ENCODE measurements at places on chromosomes 7 and 10. TPM values are rescaled to one million over a fixed set of nuclear protein-coding genes. Genes with fewer than 3 reads are reported as not detected.

DNA sequence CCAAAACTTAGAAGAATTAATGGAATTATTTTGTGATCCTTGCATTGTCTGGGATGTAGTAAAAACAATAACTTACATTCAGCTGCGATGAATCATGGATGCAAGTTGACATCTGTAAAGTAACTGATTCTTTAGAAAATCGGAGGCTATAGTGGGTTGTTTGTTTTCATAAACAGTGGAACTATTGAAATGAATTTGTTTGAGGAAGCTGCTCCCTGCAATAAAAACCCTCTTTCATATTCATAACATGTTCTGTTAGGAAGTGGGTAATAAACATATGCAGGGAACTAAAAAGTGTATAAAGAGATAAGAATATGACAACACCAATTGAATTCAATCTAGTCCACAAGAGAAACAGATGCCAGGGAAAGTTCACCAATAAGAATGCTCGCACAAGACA is 53.6 kb downstream of the AGMO start:
- no peak for DNase-seq

- no peak for DNase-seq
Measured at GRCh38 chr7:6453734-6454133, 6.0 kb upstream of the DAGLB start.

Gene GHRHR
- polyA plus RNA-seq = 0.14 TPM

Gene SPDYE2
- polyA plus RNA-seq = 5.6 TPM

- DNase-seq = no peak
Measured at GRCh38 chr7:46369933-46370654, 449.0 kb upstream of the IGFBP3 start.

DNA sequence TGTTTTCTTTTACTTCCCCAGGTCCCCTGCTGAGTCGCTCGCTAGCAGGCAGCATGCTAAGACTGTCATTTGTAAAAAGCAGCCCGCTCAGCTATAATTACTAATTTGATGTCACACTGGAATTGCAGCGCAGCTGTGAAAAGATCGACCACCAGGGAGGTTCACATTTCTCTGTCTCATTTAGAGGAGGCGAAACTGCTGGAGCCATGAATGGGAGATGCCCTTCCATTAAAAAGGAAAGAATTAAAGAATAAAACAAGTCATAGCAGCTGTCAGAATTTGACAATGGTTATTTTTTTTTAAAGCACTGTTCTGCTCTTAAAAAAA is 153.5 kb downstream of the PIP4K2A start:
- DNase-seq = no peak

DNA sequence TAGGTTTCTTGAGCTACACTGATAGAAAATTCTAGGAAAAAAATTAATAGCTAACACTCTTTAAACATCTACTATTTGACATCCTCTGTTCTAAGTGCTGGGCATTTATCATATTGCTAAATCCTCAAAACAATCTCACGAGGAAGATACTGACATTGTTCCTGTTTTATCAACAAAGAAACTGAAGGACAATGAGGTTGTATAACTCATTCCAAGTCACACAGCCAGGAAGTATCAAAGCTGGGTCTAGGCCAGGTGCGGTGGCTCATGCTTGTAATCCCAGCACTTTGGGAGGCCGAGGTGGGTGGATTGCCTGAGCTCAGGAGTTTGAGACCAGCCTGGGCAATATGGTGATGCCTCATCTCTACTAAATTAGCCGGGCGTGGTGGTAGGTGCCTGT is 51.6 kb upstream of the IL6 start:
- no peak for DNase-seq

Gene SLC16A9
- 43.5 TPM for polyA plus RNA-seq

DNA sequence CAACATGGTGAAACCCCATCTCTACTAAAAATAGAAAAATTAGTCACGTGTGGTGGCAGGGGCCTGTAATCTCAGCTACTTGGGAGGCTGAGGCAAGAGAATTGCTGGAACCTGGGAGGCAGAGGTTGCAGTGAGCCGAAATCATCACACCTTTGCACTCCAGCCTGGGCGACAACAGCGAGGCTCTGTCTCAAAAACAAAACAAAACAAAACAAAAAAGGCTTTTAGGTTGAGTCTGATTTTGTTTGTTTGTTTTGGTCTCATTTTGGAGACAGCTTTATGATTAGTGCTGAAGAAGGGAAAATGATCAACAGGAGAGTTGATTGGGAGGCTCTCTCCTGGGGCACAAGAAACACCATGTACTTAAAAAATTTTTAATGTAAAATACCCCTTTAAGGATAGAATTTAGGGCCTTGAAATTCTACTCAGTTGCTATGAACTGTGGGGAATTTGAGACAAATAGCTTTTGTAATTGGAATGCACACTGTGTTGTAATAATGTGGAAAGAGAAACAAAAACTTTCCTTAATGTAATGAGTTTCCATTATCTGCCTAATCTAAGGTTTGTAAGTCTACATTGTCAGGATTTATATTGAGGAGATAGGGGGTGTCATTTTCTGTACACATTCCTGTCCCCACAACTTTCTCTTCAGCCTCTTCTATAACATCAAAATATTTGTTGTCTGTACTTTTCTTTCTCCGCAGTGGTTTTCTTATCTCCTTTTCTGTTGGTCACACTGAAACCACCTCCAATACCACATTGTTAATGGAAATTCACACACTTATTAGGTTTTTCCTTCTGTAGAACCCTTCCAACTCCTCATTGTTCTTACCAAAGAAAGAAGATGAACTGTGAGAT is 41.3 kb downstream of the ARID5B start:
- no peak for DNase-seq

GRCh38 chr10:100999742-101000126 is at the start of gene LZTS2:
TSS of gene LZTS2 (plus strand) at chr10:100999808. CDS start at chr10:101002539, 2,731 bp downstream.
- DNase-seq = no peak

Gene ENTPD7
- 20.8 TPM for polyA plus RNA-seq

- DNase-seq = no peak
Measured at GRCh38 chr10:34166354-34166753, 648.7 kb downstream of the PARD3 start.

DNA sequence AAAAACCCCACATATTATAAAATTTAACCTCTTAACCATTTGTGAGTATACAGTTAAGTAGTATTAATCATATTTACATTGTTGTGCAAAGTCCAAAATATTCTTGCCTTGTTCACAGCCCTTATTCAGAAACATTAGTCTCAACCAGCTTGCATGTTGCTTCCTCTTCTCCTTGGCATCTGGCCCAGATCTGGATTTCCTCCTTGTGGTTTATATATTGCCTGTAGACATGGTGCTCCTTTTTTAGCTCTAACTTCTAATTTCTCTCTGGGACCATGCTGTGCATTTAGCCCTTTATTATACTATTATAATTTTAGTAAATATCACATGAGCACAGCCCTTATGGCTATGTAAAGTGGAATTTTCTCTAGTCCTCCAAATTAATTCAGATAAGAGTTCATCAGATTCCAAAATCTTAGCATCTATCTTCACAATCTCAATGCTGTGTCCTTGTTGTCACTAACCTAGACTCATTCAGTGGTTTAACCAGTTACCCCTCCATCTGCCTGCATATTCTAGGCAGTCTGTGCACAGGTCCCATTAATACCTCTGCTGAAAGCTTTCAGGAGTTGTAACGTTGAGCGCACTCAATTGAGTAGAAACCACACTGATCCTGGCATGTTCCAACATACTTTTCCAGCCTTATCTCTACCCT is 7.9 kb downstream of the CPED1 start:
- no peak for DNase-seq

DNA sequence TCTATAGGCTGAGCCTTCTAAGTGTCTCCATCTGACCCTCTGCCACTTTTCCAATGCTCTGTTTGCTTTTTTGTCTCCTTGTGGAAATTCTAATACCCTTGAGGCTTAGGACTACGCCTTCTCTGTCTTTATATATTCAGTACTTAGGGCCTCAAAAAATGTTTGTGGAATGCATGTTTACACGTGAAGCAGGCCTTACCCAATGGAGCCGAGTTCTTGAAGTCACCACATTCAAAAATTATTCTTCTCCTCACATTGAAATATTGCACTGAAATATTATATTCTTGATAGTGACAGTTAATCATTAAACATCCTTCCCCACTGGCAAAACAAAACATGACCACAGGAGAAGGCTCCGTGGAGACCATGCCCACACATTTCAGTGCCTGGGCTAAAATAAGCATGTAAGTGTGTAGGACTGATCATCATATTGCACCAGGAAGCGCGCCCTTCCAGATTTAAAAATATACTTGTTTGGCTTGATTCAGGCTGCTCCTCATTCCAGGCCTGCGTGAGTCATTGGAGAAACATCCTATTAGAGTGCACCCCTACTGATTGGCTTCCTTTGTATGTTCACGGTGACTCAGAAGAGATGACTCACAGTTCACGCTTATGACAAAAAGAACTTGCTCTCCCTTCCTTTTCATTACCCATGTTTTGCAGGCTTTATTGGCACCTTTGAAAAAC is 307.4 kb upstream of the AOAH start:
- peak; percentile 32 for DNase-seq

Gene NRCAM
- 20.0 TPM for polyA plus RNA-seq

DNA sequence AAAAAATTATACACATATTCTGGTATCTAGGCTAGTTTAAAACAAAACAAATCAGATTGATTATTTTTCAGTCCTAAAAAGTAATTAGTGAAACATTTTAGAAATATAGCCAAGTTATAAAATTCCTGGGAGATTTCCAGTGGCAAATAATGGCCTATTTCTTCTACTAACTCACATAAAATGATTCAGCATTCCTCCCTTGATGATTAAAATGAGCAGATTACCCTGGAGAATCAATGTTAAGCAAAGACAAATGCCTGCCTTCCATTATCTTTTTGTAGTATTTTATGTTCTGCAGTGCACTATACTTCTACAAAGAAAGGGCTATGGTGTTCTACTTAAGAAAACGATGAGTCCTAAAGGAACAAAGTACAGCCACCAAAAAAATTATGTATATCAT is 53.6 kb downstream of the PARD3 start:
- DNase-seq = no peak

DNA sequence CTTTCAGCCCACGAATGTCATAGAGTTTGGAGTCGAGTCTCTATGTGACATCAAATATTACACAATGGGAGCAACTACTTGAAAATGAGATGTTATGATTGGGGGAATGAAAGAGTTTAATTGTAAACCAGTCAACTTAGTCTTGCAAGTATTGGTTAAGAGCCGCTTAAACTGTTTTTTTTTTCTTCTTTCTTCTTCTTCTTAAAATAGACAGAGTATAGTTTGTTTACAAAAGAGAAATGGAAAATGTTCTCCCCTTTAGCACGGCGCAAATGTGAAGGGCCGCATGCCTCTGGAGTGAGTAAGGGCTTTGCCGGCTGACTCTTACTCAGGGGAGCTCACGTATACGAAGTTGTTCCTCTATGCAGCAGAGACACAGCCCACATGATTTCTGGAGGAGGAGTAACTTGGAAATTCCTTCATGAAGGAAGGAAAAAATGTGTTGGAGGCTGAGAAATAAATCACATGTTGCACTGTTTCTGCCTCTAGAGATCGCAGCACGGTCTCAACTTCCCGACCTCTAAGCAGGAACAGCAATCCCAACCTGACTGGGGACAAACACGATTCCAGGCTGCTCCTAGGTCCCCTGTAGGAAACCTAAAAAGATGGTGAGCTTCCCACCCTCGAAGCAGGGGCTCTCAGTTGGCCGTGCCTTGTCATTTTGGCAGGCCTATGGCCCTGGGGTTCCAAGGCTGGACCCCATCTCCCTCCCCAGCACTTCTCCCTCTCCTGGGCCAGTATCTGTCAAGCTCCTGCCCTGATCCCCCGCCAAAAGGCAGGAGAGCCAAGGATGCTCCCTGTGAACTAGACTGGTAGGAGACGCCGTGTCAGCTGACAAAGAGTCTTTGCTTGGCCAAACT is 44.8 kb downstream of the MYOF start:
- DNase-seq = peak; percentile 88

GRCh38 chr7:2140216-2141020 is 92.3 kb downstream of the MAD1L1 start:
- DNase-seq = no peak

Gene PCLO
- polyA plus RNA-seq = 10.0 TPM

GRCh38 chr10:74925708-74926107 is 99.3 kb downstream of the KAT6B start:
- no peak for DNase-seq

GRCh38 chr10:89466599-89467035 is 52.2 kb downstream of the IFIT5 start:
- no peak for DNase-seq

DNA sequence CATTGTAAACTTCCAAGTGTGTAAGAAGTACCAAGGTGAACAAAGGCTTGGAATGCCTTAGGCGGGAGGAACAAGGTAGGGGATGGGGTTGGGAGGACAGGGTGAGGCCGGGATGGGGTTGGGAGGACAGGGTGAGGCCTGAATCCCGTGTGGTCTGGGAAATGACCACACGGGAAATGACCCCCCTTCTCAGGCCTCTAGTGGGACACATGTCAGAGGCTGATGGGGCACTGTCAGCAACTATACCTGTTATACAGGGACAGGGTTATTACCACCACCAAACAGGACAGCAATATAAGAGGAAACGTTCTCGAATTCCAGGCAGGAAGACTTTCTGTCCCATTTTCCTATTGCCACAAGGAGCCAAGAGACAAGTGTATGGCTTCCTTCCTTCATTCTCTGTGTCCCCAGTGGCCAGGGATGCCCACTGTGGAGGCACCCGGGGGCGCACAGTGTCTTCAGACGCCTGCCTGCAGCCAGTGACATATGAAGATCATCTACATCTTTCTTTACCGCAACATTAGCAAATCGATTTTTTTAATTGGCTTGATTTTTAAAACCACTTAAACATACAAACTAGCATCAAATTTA is 1.3 kb downstream of the MKI67 start:
- DNase-seq = no peak

Gene MMP21
- 0.51 TPM for polyA plus RNA-seq

DNA sequence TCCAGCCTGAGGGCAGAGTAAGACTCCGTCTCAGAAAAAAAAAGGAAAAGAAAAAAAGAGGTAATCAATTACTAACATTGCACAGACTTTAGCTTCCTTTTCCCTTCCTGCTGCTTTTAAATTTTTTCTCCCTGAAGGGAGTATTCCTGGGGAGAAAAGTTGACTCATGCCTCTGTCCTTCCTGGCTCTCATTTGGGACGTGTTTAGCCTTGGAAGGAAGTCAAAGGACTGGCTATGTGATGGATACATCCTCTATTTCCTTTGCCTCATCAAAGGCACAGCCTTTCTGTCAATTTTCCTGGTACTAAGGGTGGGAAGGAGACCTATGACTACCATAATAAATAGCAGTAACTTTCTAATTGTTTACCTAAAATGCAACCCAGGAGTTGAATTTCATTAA is 77.6 kb downstream of the ITGA8 start:
- DNase-seq = no peak

Gene RNF32
- 2.9 TPM for polyA plus RNA-seq

GRCh38 chr10:107473225-107473624 is 308.7 kb upstream of the SORCS1 start:
- no peak for DNase-seq

GRCh38 chr7:111730476-111731300 is 168.4 kb upstream of the IMMP2L start:
- no peak for DNase-seq

- DNase-seq = no peak
Measured at GRCh38 chr10:71596759-71597158, 122.8 kb downstream of the C10orf105 start.

DNA sequence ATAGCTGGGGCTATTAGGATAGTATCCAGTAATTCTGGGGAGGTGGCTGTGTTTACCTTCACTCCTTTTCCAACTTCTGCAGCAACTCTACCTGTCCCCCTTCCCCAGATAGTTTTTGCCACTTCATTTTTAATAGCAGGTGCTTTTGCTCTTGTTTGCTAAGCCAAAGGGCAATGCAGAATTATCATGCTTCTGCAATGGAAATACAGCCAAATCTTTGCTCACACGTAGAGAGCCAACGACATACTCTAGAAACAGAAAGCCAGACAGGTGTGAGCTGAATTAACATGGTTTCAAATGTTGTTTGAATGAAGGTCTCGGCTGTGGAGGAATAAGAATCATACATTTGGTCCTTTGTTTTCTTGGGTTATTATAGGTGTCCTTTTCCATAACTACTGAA is 14.4 kb downstream of the PLEKHS1 start:
- no peak for DNase-seq
